ENCODE measurements at places on chromosomes 12 and 14. TPM values are rescaled to one million over a fixed set of nuclear protein-coding genes. Genes with fewer than 3 reads are reported as not detected.

Gene FSCB
- not detected for total RNA-seq

Gene DEPDC4
- total RNA-seq = 1.2 TPM

Gene SCNN1A
- 0.26 TPM for total RNA-seq

Gene SART3
- 157 TPM for total RNA-seq

Gene FGF6
- not detected for total RNA-seq

Gene MORN3
- total RNA-seq = 0.77 TPM

Gene CMA1
- not detected for total RNA-seq

Gene MGP
- 2.0 TPM for total RNA-seq

Gene SLC6A12
- total RNA-seq = under 0.01 TPM

Gene NANOG
- not detected for total RNA-seq

Gene OLR1
- 1.2 TPM for total RNA-seq

Gene AMHR2
- not detected for total RNA-seq

Gene E2F7
- 4.6 TPM for total RNA-seq

Gene DBX2
- total RNA-seq = not detected

Gene LRTM2
- total RNA-seq = not detected

Gene TAC3
- total RNA-seq = 0.17 TPM

Gene TMPRSS12
- total RNA-seq = not detected

Gene KRT5
- not detected for total RNA-seq

Gene SMCO2
- 0.26 TPM for total RNA-seq

Gene KRT2
- not detected for total RNA-seq

Gene SIX6
- total RNA-seq = not detected

Gene FGD4
- 2.3 TPM for total RNA-seq

Gene SERPINA5
- not detected for total RNA-seq

Gene UBE3B
- 49.7 TPM for total RNA-seq

Gene MSRB3
- total RNA-seq = 31.3 TPM

Gene PRDM4
- total RNA-seq = 22.5 TPM

Gene TAS2R42
- not detected for total RNA-seq

Gene DNAI7
- 0.17 TPM for total RNA-seq

Gene SMIM41
- 2.0 TPM for total RNA-seq

Gene SVOP
- total RNA-seq = not detected

Gene CPNE8
- total RNA-seq = 10.5 TPM

Gene CCDC184
- total RNA-seq = 0.17 TPM

Gene FBLN5
- total RNA-seq = 33.4 TPM

Gene KCNK13
- not detected for total RNA-seq

Gene CD63
- total RNA-seq = 3,001 TPM

Gene POTEM
- total RNA-seq = not detected

Gene FIGNL2
- total RNA-seq = 0.17 TPM

All from fibroblast of lung (primary cell).